SW480 (cell line): ENCODE measurements at places on chromosomes 4 and X.

DNA sequence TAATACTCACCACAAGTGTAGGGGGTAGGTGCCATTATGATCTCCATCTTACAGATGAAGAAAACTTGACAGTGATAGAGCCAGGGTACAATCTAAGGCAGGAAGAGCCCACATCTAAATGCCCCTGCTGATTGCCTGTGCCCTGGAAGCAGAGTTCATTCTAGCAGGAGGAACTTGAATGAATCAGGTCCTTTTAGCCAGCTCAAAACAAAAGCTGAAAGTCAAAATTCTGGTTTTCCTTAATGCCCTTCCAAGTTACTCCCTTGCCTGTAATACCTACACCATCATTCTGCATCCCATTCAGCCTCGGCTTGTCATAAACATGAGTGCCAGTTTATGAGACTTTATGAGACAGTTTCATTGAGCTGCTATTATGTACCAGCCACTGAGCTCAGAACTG is 89.6 kb downstream of the SCD5 start:
- DNase-seq = no peak

GRCh38 chr4:37440501-37440900 is 196.0 kb downstream of the NWD2 start:
- DNase-seq = no peak

DNA sequence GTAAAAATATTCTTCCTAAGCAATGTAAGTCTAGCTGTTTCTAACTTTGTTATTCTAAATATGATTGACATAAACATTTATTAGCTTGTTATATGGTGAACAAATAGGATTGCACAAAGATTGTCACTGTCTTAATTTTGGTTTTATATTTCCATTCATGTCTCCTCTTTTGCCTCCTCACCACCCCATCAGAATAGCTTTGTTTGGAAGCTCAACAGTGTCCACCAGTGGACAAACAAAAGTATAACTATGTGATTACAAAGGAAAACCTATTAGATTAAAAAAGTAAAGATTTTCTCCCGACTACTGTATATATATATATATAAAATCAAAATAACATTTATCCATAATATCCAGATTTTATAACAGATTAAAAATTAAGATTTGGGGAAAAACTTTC is 468.2 kb downstream of the ZIC3 start:
- DNase-seq = peak; percentile 1

DNA sequence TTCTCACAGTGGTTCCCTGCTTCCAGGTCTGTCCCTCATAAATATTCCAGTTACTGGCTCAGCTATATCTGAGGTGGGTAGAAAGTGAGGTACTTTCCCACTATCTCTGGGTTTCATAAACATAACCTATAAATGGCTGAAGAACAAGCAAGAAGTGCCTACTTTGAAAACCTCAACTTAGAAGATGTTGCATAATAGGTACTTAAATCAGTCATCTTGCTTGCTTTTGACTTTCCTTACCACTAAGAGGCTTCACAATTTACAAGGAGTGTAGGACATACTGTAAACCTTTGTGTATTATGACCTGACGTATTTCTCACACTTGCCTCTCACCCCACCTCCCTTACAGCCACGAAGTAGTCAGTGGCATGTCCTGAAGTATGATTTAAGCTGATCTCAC is 145.9 kb downstream of the PCDH19 start:
- DNase-seq = no peak

- DNase-seq = peak; percentile 79
Observed at GRCh38 chr4:40283968-40284367, 51.2 kb upstream of the CHRNA9 start.

DNA sequence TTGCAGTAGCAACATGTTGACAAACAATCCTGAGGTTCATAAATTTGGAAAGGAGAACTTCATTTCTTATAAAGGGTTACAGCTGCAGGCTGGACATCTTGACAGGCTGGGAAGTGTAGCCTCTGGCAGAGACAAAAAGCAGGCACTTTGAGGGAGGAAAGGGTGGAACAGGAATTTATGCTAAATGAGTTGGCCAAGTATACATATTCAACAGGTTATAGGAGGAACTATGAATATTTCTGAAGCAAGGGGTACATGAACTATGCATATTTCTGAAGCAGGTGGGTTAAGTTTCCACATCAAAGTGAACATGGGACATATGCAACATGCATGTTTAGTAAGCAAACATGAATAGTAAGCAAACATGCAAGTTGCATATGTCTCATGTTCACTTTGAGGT is 1.6 kb upstream of the ANTXR2 start:
- DNase-seq = no peak

DNA sequence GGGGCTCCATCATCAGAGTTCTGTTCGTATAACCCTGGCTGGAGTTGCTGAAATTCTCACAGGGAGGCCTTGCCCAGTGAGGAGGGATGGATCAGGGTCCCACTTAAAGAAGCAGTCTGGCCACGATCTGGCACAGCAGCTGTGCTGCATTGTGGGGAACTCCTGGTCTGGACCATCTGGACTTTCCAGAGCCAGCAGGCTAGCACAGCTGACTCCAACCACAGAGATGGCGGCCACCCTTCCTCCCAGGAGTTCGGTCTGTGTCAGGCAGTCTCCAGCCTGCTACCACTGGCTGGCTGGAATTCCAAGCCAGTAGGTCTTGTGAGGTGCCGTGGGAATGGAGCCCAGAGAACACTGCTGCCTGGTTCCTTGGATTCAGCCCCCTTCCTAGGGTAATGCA is 62.0 kb downstream of the SLAIN2 start:
- no peak for DNase-seq

- no peak for DNase-seq
Observed at GRCh38 chr4:74255096-74255495, 53.2 kb upstream of the EPGN start.

DNA sequence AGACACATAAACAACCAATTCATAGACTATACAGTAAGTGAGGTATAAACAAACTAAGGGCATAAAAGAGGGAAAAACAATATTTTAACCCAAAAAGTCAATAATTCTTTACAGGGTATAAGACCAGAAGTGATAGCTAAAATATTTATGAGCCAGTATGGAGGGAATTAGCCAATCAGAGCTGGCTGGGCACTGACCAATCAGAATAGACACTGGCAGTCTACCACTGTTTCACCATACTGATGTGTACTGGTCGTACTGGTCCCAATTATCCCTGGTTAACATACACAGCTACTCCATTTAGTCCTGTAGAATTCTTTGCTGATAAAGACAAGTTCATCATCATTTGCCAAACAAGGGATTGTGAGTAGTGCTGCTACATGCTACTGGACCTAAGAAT is 9.8 kb upstream of the SLC9B1 start:
- DNase-seq = no peak

- no peak for DNase-seq
Observed at GRCh38 chr4:2057382-2058065, 1.6 kb upstream of the NAT8L start.
